ENCODE measurements at places on chromosomes 2 and 18. TPM values are rescaled to one million over a fixed set of nuclear protein-coding genes. Genes with fewer than 3 reads are reported as not detected.

ICOS gene
- total RNA-seq, result not detected

DNA sequence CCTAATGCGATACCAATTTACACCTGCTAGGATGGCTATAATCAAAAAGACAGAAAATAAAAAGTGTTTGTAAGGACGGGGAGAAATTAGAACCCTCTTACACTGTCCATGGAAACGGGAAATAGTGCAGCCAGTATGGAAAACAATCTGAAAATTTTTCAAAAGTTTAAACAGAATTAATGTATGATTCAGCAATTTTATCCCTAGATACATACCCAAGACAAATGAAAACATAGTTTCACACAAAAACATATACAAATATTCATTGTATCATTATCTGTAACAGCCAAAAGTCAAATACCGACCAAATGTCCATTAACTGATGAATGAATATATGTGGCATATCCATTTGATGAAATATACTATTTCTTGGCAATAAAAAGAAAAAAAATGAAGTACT lies 313.5 kb upstream of the GYPC start:
- no peak for DNase-seq

DNA sequence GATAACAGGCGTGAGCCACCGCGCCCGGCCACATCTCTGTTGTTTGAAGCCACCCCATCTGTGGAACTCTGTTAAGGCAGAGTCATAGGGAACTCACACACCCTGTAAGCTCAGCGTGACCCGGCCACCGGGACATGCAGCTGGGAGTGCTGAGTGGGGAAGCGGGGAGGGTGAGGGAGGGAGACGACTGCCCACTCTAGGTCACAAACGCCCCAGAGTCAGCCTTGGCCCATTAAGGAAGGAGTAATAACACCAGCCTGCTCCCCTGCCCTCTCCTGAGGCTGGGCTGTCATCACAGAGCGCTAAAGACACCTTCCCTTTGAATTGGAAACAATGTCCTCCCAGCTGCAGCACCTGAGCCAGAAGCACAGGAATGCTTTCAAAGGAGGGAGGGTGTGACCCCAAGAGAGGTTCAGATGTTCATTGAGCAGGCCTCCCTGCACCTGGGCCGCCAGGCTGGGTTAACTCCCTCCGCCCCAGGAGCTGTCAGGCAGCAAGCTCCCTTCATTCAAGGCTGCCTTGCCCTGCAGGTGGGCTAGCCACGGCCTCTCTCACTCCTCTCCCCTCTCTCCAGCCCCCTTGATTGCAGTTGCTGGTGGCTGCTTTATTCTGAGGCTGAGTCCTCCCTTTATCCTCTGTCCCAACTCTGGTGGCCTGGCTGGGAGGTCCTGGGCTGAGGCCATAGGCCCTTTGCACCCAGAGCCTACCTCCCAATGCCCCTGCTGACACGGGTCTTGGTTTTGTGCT lies 77.2 kb upstream of the HPCAL1 start:
- no peak for DNase-seq

C1GALT1C1L gene
- 0.20 TPM for total RNA-seq

DNA sequence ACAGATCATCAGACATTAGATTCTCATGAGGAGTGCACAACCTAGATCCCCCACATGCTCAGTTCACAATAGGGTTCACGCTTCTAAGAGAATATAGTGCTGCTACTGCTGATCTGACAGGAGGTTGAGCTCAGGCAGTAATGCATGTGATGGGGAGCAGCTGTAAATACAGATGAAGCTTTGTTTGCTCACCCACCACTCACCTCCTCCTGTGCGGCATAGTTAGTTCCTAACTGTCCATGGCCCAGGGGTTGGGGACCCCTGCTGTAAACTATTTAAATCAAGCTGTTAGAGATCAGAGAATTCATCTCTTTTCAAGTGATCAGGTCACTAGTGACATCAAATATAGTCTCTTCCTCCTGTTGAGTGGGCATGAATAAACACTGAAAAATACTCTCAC lies 88.8 kb upstream of the ACVR2A start:
- DNase-seq, result no peak

- DNase-seq, result no peak
Measured at GRCh38 chr2:121505986-121506586, 24.6 kb upstream of the RNU4ATAC start.

- no peak for DNase-seq
Measured at GRCh38 chr18:22332590-22332989, 85.1 kb downstream of the CTAGE1 start.

DNA sequence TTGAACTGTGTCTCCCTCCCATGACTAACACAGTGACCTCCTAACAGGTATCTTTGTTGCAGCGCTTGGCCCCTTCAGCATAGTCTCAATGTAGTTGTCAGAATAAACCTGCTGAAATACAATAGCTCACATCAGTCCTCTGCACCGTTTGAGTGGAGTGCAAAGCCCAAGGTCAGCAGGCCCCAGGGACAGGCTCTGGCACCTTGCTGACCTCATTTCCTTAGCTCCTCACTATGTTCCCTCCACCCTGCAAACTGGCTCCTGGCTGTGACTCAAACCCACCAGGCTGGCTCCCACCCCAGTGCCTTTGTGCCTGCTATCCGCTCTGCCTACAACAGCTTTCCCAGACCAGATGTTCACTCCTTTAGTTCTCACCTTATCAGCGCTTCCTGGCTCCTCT lies 146.7 kb downstream of the LRATD1 start:
- DNase-seq, result no peak

- DNase-seq, result no peak
Measured at GRCh38 chr2:62968168-62968567, 82.5 kb upstream of the OTX1 start.

- DNase-seq, result no peak
Measured at GRCh38 chr2:26636935-26637334, 4.2 kb downstream of the CIB4 start.

DNA sequence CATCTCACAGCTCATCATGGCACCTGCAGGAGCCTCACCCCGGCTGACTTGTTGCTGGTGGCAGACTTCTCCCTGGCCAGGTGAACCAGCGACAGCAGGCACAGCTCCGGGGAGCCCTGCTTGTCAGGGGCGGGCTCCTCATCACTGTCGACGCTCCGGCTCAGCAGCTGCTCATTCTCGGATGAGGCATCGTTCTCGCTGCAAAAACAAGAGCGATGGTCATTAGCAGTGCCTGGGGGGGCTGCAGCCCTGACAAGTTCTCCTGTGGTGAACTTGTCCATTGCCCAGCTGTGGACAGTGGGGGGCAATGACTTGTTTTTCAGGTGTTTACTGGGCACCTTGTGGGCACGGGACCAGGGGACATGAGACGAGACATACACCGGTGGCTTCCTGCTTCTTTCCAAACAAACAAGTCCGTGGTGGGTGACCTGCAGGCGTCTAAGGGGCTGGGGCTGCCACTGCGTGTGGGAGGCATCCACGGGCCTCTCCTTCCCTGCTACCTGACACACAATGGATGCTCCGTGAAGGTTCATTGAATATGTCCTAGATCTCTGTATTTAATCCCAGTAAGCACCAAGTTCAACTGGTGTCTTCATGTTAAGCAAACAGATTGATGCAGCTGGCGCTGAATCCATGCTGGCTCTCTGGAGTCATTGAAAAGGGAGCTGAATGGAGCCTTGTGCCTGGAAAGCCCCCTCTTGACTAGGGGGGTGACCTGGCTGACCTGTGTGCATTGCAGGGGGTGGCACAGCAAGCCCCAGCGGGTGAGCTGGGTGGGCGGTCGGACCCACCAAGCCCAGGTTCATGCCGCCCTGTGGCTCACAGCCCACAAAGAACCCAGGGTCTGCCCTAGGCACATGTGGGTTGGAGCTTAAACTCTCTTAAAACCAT lies 81.0 kb downstream of the EDAR start:
- DNase-seq, result no peak

DNA sequence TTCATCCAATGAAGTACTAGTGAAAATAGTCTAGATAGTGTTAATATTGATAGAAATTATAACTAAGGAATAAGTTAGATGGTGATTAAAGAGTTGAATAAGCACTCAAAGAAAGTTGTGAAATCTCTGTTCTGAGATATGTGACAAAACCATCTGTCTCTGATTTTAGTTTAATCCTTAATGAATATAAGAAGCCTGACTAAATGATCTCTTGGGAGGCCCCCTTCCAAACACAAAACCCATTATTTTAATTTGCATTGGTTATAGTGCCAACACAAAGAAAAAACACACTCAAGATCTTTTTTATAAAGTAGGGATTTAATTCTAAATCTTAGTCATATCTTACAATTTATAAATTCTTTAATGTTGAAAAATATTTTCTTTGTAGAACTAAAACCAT lies 34.0 kb downstream of the SCN2A start:
- no peak for DNase-seq

DNA sequence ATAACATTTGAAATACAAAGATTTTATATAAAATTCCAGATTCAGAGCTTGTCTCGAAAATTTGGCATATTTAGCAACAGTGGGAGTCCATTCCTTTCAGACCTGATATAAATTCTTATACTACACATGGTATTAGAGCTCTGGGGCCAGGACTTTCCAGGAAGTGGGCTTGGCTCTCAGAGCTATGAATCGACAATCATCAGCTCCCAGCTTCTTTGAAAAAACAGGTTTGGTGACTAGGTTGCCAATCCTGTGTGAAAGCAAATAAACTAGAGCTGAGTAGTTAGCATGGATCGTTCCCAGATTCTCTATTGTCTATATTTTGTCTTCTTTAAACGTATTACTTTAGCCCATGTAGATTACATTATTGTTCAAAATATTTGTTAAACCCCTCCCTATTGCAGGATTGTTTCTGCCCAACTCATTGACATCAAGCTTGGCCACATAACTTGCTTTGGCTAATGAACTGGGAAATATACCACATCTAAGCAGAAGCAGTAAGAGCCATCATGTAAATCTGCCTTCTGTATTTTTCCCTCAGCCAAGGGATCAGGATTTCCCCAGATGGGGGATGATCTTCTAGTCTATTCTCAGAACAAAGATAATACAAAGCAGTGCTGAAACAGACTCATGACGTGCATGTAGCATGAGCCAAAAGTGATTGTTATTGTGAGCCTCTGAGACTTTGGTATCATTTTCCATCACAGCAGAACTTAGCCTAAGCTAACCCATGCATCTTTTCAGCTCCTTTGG lies 105.4 kb downstream of the KCNH7 start:
- DNase-seq, result no peak

PSMA8 gene
- total RNA-seq, result not detected

GRCh38 chr2:14891546-14891945 lies 259.0 kb downstream of the LRATD1 start:
- DNase-seq, result no peak

- no peak for DNase-seq
Measured at GRCh38 chr2:67451086-67451832, 54.1 kb downstream of the ETAA1 start.

GRCh38 chr18:61241260-61241853 lies 91.9 kb upstream of the CDH20 start:
- DNase-seq, result no peak

DNA sequence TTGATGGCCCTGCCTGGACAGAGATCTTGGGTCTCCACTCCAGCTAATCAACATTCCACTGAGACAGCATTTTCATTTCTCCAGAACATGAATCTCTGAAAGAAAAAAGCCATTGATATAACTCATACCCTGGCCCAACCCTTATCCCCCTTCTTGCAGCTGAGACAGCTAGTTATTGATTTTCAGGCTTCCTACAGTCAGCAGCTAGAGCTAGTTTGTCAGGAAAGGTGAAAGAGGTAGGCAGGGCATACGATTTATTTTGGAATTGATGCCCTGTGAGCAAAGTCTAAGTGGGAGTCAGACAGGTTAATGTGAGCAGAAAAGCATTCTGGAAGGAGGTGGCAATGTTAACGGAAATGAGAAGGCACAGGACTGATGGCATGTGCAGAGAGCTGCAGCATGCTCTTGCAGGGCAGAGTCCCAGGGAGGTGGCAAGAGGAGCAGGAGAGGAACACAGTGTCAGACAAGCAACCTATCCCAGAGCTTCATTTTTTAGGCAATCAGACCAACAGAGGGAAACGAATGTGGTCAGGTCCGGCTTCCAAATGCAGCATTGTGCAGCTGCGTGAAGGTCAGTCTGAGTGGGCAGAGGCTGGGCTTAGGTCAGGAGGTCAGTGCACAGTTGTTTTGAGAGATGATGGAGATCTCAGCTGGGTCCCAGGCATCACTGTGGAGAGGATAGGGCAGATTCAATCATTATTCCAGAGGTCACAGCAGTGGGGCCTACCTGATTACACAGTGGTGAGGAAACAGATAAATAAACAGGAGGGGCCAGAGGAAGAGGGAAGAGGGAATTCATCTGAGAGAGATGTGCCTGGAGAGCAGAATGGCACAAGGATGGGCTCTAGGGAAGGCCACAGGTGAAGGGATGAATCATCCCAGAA lies 134.8 kb downstream of the CMPK2 start:
- DNase-seq, result no peak

GRCh38 chr18:75070625-75071483 lies 138.1 kb downstream of the PTGR3 start:
- DNase-seq, result peak; percentile 63

DNA sequence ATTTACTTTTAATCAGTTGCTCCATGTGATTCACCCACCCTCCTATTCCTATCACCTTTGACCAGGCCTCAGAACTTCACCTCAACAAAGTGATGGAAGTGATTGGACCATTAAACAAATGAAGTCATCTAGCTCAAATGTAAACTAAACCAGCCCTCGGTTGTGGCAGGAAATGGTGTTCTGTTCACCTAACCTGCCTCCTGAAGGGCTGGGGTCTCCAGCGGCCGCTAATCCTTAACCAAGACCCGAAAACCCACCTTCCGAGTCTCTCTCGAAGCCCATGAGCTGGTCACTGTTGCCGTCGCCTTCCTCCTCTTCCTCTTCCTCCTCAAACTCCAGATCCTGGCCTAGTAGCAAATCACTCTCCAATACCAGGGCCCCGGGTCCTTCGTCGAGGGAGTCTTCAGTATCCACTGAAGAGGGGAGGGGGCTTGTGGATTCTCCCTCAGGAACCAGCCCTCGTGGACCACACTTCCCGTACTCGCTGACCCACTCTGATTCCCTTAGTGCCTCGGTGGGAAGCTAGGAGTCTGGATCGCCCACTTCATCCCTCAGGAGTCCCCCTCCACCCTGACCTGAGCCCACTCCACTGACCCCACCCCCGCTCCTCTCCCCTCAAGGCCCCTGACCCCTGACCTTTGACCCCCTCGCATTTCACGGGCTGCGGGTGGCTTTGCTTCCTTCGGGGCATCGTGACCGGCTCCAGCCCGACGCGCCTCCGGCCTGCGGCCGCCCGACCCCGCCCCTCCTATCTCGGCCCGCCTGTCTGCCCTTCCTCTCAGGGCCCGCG lies 503 bp downstream of the ZNF513 start:
- DNase-seq, result no peak

GRCh38 chr2:21812766-21813165 lies 689.0 kb downstream of the TDRD15 start:
- DNase-seq, result no peak

DNA sequence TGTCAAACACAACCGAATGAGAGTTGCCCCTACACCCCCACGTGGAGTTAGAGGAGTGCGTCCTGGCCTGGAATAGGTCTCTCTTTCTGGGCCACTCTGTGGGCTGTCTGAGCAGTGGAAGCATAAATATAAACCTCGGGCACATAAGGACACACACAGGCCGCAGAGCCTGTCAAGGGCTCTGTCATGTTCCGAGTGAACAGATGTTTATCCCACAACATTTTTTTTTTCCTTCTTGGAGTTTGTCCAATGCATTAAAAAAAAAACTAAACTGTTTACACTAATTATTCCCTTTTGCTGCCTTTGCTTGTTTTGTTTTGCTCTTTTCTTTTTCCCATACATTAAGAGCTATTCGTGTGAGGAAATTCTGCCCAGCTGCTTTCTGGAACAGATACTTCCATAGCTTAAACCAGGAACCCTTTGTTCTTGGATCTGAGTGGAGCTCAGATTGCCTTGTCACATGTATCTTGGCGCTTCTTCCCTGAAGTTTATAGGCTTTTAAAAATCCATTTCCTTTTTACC lies 228.3 kb upstream of the FOSL2 start:
- DNase-seq, result no peak

Measured in HCT116 (cell line).